Cardiac septum (tissue), 1 donor: ENCODE measurements at places on chromosomes 3 and 15. TPM values are rescaled to one million over a fixed set of nuclear protein-coding genes. Genes with fewer than 3 reads are reported as not detected.

The MESP2 gene
- total RNA-seq: 0.19 TPM

DNA sequence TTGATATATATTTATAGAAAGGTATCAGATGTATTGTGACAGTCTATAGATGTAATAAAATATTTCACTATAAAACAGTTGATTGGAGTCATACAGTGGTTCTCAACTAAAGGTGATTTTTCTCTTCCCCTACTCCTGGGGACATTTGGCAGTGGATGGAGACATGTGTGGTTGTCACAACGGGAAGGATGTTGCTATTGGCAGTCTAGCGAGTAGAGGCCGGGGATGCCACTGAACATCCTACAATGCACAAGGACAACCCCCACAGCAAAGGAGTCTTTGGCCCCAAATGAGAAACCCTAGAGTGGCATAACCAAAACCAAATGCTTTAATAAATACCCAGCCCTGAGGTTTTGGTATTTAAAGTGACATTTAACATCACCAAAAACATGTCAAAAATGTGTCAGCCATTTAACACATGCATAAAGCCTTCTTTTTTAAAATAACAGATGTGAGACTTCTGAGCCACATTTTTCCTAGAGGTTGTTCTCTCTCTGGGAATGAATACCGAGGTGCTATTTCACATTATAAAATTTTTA is 367.5 kb downstream of the PTPRG start:
- no peak for DNase-seq

DNA sequence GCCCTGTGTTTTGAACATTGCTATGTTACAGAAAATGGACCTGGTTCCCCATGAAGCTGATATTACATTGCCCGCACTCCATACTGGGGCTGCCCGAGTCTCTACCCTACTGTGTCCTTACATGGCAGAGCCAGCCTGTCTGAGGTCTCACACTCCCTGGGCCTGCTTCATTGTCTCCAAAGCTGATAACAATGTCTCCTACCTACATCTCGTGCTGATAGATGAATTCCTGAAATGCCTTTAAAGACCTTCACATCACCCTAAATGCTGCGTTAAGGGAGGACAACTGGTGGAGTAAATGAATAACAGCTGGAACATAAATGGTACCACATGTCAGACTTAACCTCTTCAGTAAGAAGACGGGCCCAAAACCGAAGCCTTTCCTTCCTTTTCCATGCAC is 62.9 kb upstream of the PTX3 start:
- no peak for DNase-seq

The TERC gene
- total RNA-seq: 0.86 TPM

- no peak for DNase-seq
Measured at GRCh38 chr3:44223299-44223698, 18.4 kb upstream of the TOPAZ1 start.
